Erythroblast (primary cell): ENCODE measurements at places on chromosomes 3 and 15.

GRCh38 chr15:85756411-85757072 is 38.2 kb downstream of the KLHL25 start:
- no peak for DNase-seq

GRCh38 chr3:23785882-23786281 is 19.9 kb upstream of the UBE2E1 start:
- no peak for DNase-seq

GRCh38 chr3:173711619-173712018 is 314.1 kb downstream of the NLGN1 start:
- DNase-seq = no peak

DNA sequence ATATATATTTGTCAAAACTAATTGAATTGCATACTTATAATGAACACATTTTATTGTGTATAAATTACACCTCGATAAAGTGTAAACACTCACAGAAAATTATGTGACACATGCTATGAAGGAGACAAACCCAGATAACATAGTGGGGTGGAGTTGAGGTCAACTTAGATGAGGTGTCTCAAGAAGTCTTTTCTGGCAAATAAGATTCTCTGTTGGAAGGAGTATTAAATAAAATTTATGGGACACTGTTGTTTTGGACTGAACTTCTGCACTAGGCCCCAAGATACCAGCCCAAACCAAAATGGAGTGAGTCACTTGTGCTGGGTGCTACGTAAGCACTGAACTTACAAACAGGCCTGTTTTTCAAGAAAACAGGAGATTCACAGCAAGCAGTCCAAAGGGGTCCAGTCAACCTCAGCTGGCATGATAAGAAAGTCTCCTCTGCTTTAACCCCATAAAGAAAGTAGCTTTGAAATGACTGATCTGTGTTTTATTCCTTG is 18.7 kb downstream of the ACTC1 start:
- DNase-seq = no peak

DNA sequence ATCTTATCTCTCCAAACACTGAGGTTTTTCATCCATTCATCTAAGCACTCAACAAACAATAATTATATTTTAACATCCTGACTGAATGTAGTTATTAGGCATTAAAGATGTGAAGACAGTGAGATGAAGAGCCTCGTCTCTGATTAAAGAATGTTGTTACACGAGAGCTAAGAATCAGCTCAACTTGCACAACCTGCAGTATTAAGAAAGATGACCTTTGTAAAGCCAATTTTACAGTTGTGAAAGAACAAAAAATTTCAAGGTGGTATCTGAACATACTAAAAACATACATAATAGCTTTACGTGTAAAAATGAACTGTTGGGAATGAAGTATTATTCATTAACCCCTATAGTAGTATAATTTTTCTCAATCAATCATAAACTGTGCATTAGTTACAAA is 12.8 kb downstream of the CLDN1 start:
- no peak for DNase-seq

DNA sequence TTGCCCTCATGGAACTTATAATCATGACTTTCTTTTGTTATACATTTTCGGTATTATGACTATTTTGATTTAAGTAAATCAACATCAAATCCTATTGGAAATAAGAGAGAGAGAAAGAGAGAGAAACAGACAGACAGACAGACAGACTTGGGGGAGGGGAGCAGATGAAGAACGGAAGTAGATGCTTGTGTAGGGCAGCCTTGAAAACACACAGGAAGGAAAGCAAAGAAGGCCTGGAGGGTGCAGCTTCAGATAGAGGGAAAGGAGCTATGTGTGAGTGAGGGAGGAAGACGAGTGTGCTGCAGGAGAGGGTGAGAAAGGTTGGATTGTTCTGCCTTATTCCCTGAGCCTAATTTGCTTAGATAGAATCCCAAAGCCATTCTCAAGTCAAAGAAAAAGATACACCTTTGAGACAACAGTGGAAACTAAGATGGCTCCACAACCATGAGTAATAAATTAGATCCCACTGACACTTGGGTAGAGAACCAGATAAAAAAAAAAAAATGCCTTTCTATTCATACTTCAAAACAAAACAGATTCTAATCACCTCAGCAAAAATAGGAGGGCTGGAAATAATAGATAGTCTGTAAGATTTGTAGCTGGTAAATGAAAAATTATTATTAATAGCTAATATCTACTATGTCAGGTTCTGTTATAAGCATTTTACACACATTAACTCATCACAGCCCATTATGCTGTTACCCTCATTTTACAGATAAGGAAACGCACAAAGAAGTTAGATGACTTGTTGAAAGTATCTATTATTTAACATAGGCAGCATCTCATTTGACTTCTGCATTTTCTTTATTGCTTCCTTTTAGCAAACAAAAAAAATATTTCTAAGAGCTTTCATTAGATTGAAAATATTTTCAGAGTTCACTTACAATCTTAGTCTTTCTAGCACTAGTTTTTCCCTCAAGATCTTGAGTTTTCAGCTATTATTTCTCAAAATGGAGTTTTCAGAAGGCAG is 214.1 kb downstream of the TNIK start:
- DNase-seq = no peak

- no peak for DNase-seq
These were observed 27.5 kb downstream of the PLOD2 start for GRCh38 chr3:146133441-146133840.

GRCh38 chr3:134768837-134769236 is 26.2 kb upstream of the EPHB1 start:
- DNase-seq = no peak

GRCh38 chr3:22306454-22306853 is 555.4 kb upstream of the ZNF385D start:
- DNase-seq = no peak

DNA sequence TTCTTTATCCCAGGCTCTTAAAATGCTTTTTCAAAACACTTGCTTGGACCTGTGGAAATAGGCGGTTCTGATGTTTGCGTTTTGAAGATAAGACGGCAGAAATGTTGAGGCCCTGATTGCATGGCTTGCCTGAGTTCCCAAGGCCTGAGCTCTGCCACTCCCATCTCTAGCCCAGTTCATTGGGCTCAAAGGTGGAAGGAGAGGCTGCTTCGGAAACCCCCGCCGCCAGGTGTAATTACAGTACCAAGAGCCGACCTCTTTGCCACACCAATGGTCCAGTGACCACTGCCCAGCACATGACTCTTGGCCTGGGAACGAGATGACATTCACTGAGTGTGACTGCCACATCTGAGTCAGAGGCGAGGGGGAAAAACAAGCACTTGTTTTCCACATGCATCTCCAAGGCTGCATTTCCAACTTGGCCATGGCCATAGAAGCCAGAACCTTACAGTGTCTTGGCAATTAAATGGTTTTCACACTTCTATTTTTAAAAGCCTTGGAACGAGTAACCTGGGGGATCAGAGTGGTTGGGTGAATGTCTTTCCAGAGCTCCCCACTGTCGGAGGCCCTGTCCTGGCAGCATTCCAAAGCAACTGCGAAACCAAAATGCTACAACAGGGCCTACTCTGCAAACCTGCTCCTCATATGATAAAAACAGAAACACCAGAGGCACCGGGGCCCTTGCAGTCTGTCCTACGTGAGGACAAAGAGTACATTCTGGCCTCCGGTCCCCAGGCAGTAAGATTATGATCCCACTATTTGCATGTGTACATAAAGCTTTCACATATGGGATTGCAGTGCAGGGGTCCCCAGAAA is 63.8 kb upstream of the CGNL1 start:
- DNase-seq = no peak

DNA sequence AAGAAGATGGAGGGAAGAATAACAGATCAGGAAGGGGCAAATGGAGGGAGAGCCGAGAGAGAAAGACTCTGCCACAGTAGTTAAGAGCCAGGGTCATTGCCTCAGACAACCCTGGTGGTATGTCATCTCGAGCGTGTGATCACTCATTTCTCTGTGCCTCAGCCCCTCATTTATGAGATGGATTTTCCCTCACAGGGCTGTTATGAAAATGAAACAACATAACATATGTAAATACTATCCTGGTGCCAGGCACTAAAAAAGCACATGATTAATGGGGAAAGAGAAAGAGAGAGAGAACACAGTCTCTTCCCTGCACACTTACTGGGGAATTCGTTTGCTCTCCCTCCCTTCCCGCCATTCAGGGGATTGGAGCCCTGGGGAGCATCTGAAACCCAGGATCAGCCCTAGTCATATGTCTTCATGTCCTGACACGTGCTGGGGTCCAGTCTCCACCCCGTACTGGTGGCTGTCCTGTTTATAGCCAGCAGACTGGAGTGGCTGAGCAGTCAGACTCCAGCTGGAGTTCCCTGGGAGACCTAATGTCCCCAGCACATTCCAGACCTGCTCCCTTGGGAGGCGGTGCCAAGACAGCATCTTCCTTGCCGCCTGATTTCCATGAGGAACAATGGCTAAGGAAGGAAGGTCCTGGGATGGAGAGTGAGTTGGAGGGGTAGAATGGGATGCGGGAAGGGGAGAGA is 14.7 kb upstream of the AMOTL2 start:
- no peak for DNase-seq

GRCh38 chr3:71311661-71312046 is 271.9 kb downstream of the FOXP1 start:
- no peak for DNase-seq

DNA sequence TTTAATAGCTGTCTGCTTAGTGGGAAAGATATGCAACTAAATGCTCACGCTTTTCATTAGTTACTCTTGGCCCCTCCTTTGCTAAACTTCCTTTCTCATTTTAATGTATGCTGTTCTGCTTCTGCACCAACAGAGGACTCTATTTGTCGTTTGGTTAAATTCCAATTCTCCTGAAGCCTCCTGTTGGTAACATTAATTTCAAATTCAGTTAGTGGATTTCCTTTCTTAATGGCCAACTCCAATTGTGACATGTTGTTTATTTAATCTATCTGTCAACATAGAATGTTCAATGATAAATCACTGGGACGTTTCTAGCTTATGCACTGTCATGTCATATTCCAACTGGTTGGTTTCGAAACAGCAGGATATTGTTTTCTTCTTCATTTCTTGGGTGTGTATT is 467.4 kb upstream of the BCHE start:
- DNase-seq = no peak

DNA sequence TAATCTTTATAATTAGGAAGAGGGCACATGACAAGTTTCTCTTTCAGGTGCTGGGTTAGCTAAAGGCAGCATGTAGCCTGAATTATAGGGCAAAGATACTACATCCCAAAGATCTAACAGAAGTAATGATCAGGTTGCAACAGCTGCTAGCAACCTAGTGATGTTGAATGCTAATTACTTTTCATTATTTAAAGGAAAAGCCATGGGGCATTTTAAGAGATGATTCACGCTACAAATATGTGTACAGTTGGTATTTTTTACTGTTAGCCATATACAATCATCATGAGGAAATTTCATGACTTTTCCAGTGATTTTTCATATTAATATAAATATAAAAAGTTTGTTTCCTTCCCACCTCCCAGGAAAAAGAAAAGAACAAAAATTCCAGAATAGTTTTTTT is 43.0 kb downstream of the NEK10 start:
- no peak for DNase-seq

DNA sequence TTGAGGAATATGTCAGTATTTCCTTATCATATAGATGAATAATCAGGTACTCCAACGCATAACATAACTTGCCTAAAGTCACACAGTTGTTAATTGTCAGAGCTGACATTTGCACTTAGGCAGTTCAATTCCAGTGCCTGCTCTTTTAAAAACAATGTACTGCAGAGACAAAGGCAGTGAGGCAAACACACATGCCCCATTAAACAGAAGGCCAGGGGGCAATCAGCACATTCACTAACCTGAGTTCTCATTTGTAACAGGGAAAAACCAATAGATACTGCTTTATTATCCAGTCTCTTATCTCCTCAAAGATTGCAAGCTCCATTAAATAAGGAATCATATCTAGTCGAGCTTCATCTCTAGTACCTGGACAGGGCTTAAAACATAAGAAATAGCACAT is 1017.4 kb downstream of the SQOR start:
- no peak for DNase-seq

- DNase-seq = no peak
These were observed 7.3 kb downstream of the BCL6 start for GRCh38 chr3:187738071-187738330.

GRCh38 chr3:54527953-54528352 is 399.9 kb downstream of the LRTM1 start:
- no peak for DNase-seq

DNA sequence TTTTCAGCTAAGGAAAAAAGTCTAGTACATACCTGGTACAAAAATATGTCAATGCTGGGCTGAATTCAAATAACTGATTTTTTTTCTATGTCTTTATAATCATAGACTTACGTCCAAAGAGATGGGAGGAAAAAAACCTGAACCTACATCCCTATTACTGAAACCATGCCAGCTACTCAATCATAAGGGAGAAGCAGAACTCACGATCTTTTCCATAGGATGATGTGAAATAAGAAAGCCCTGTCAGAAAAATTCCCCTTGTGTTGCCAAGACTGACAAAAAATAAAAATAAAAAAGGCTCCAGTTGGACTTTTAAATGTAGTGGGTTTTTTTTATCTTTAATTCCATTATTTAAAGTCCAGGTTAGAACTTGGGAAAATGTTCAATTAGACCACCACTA is 3.3 kb downstream of the MSL2 start:
- no peak for DNase-seq
